ENCODE measurements at places on chromosomes 12 and 14. TPM values are rescaled to one million over a fixed set of nuclear protein-coding genes. Genes with fewer than 3 reads are reported as not detected.
A peak's percentile ranks its signal among the peaks of the same experiment; 100 is the strongest.

DNA sequence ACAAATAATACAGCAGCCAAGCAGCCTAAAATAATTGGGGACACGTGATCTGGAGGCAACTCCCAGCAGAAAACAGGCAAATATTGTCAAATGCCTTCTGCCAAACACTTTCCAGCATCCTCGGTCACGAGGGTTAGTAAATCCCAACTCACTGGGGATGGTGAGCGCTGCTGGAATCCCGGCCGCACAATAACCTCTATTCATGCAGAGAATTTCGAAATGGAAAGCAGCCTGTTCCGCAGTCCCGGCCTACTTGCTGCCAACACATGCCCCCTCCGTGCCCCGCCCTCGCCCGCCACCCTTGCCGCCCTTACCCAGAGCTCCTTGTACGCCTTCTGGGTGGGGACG, 62.2 kb downstream of the RFX4 start:
- H3K27me3 ChIP-seq: no peaks in the 10 kb centered on the region
- H3K4me1 ChIP-seq: peaks cover 3% of the 10 kb centered on the region
- peak; percentile 89 for DNase-seq
- H3K36me3 ChIP-seq: no peaks in the 10 kb centered on the region
- H3K4me3 ChIP-seq: no peak overlapping the region

The SLC38A4 gene
- not detected for total RNA-seq

The SYNE3 gene
- total RNA-seq: 112 TPM

- no peak for DNase-seq
- no peak overlapping the region for H3K4me3 ChIP-seq
Measured at GRCh38 chr12:130860311-130860710, 11.6 kb upstream of the RAN start.

The TAS2R19 gene
- total RNA-seq: 10.5 TPM

- no peaks in the 10 kb centered on the region for H3K27me3 ChIP-seq
- H3K4me3 ChIP-seq: no peak overlapping the region
- no peaks in the 10 kb centered on the region for H3K36me3 ChIP-seq
- no peaks in the 10 kb centered on the region for H3K4me1 ChIP-seq
- no peak for DNase-seq
Measured at GRCh38 chr12:19681007-19681406, 241.7 kb downstream of the AEBP2 start.

- H3K36me3 ChIP-seq: no peaks in the 10 kb centered on the region
- no peak overlapping the region for H3K4me3 ChIP-seq
- H3K4me1 ChIP-seq: no peaks in the 10 kb centered on the region
- DNase-seq: no peak
Measured at GRCh38 chr14:89814126-89814525, 140.4 kb downstream of the EFCAB11 start.

- DNase-seq: no peak
- H3K27me3 ChIP-seq: no peaks in the 10 kb centered on the region
- no peaks in the 10 kb centered on the region for H3K36me3 ChIP-seq
- no peak overlapping the region for H3K27ac ChIP-seq
Measured at GRCh38 chr14:66435683-66436082, 50.5 kb upstream of the CCDC196 start.

DNA sequence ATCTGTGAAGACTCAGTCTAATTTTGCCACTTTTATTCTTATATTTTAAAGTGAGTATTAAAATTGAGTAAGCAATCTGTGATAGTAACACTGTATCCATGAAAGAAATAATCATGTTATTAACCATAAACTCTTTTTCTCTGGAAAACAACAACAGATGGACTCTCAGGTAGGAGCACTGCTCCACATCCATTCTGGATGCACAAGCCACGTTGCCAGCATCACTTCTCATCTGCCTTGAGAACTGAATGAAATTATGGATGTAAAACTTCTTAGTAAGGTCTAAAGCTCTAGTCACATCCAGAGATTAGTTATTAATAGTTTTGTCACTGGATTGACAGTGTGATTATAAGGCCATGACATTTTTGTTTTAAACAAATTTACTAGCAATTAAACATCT, 489.1 kb upstream of the SYT1 start:
- H3K27me3 ChIP-seq: no peaks in the 10 kb centered on the region
- no peak overlapping the region for H3K27ac ChIP-seq
- H3K36me3 ChIP-seq: no peaks in the 10 kb centered on the region
- no peak overlapping the region for H3K4me3 ChIP-seq
- DNase-seq: no peak

DNA sequence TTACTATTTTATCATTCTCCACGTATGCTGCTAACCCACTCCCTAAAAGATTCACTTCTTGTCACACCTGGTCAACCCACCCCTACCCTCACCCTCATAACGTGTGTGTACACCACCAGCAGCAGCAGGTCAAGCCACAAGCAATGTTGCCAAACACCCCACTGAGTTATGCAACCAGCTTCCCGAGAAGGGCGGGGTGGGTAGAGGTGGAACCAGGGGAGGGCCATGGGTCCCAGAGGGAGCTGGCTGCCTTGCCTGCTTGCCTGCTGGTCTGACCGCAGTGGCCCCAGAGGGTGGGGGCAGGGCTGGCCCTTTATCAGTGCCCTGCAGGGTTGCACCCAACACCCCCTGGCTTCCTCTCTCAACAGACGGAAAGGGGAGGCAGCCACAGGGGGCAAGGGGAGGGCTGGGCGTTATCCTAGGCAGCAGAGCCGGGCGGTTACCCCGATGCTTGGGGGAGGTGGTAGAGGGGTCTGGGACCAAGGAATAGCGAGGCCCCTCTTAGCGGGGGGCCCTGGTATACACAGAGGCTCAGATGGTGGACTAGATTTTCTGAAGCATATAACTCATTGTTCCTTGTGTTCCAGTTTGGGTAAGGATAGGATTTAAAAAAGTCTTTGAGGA, 3.5 kb upstream of the NFE2 start:
- H3K4me1 ChIP-seq: peaks cover 3% of the 10 kb centered on the region
- no peak overlapping the region for H3K4me3 ChIP-seq
- no peaks in the 10 kb centered on the region for H3K27me3 ChIP-seq
- no peak overlapping the region for H3K27ac ChIP-seq
- peak; percentile 65 for DNase-seq

DNA sequence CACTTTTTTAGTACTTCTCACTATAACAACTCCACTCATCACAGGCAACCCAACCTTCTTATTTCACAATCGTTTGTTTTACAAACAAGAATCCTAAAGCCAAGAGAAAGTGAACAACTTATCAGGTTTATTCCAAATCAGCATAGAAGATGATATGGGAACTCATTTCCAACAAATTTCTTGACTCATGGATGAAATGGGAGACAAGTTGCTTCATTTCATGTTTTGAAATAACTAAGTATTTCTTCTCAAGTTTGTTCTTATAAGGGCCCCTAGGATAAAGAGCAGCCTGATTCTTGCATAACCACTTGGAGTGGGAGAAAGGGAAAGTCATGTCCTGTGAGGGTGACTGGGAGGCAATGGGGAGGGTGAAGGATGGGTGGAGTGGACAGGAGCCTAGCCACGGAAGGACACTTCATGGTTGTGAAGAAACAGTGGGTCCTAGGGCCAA, 168.3 kb downstream of the DUSP6 start:
- peaks cover 5% of the 10 kb centered on the region for H3K4me1 ChIP-seq
- no peaks in the 10 kb centered on the region for H3K36me3 ChIP-seq
- no peak overlapping the region for H3K4me3 ChIP-seq
- peak overlapping the region; percentile 30 for H3K27ac ChIP-seq
- no peak for DNase-seq
- no peaks in the 10 kb centered on the region for H3K27me3 ChIP-seq

GRCh38 chr12:19186722-19187661, 57.5 kb downstream of the PLEKHA5 start:
- H3K36me3 ChIP-seq: no peaks in the 10 kb centered on the region
- no peak for DNase-seq
- peaks cover 4% of the 10 kb centered on the region for H3K4me1 ChIP-seq
- no peak overlapping the region for H3K27ac ChIP-seq
- H3K4me3 ChIP-seq: no peak overlapping the region
- H3K27me3 ChIP-seq: no peaks in the 10 kb centered on the region

- H3K4me1 ChIP-seq: no peaks in the 10 kb centered on the region
- no peak overlapping the region for H3K4me3 ChIP-seq
- no peaks in the 10 kb centered on the region for H3K36me3 ChIP-seq
- H3K27ac ChIP-seq: no peak overlapping the region
- H3K27me3 ChIP-seq: no peaks in the 10 kb centered on the region
- DNase-seq: no peak
Measured at GRCh38 chr12:19515179-19515578, 75.9 kb downstream of the AEBP2 start.

GRCh38 chr12:30548203-30548602, 147.5 kb downstream of the IPO8 start:
- no peaks in the 10 kb centered on the region for H3K4me1 ChIP-seq
- H3K36me3 ChIP-seq: no peaks in the 10 kb centered on the region
- H3K4me3 ChIP-seq: no peak overlapping the region
- H3K27ac ChIP-seq: no peak overlapping the region

DNA sequence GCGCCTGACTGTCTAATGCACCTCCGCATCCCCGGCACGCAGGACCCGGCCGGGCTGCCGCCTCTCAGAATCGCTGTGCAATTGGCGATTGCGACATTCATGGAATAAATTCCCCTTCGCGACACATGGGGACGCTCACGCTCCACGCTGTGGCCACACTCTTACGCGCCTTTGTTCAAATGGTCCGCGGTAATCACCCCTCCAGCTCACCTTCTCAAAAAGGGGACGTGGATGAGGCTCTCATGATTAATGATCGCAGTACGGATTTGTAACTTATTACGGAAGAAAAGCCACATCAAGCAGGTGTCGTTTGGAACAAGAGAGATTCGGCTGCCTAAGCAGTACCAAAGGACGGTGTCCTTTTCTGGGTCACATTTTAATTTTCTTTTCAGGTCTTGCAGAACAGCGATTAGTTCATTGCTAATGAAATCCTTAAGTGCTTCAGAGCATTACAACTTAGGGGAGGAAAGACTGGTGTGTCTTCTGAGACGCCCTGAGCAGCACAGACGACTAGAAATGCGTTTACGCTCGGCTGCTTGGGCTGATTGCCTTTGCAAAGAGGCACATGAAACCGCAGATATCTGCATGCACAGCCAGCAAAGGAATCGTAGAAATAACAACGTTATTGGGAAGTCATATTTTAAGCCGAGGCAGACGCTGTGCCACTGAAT, 37.3 kb upstream of the ADGRD1 start:
- H3K4me3 ChIP-seq: no peak overlapping the region
- no peaks in the 10 kb centered on the region for H3K27me3 ChIP-seq
- DNase-seq: no peak
- no peaks in the 10 kb centered on the region for H3K36me3 ChIP-seq
- no peak overlapping the region for H3K27ac ChIP-seq

The KRT78 gene
- not detected for total RNA-seq

DNA sequence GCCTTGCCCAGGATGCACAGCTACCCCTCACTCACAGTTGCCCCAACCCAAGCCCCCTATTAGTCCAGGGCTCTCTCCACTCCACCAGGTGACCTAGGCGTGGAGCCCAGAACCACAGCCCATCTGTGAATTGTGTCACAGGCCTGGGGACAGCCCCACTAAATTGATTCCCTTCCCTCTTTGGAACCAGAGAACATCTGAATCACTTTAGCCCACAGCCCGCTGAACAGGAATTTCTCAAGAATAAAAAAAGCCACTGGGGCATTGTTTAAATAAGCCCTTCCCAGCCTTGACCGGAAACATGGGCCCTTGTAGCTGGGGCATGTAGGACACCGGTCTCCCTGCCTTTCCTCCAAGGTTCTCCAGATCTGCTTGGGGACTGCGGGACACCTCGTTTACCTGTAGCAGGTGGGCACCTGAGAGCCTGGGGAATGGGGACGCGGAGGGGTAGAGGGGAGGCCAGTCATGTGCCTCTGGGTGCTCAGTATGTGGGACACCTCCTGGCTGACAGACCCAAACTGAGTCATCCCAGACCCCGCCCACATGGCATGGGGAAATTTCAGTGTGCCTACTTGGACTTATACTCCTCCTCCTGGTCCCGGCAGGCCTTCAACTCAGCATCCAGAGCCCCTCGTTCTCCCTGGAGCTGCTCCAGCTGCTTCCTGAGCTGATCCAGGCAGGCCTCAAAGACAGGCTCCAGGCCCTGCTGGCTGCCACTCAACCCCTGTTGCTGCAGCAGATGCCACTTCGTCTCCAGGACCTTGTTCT, 1.3 kb downstream of the KRT78 start:
- H3K27ac ChIP-seq: no peak overlapping the region
- H3K36me3 ChIP-seq: no peaks in the 10 kb centered on the region
- no peak overlapping the region for H3K4me3 ChIP-seq

The HOXC6 gene
- total RNA-seq: 4.1 TPM

DNA sequence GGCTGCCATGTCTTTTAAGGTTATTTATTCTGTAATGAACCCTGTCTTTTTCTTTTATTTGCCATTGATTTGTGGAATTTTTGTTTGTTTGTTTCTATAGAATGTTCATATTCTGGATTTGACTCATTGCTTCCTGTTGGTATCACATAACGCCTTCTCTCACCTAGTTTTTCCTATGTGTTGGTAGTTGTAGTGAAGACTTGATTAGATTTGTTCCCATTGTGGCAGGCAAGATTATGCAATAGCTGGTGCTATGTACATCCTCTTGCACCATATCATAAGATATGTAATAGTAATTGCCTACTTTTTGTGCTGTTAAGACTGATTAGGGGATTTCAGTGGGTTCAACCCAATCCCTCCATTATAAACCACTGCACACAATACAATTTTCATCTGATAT, 3.9 kb upstream of the KRT6B start:
- H3K4me3 ChIP-seq: no peak overlapping the region
- H3K27ac ChIP-seq: no peak overlapping the region
- H3K27me3 ChIP-seq: no peaks in the 10 kb centered on the region
- peaks cover 5% of the 10 kb centered on the region for H3K4me1 ChIP-seq
- no peaks in the 10 kb centered on the region for H3K36me3 ChIP-seq
